ENCODE measurements at places on chromosomes 2 and 18.

GRCh38 chr2:128523457-128523856 is 204.8 kb upstream of the HS6ST1 start:
- DNase-seq: no peak

- peak; percentile 19 for DNase-seq
These were observed 17.2 kb downstream of the MYO1B start for GRCh38 chr2:191262436-191262835.

GRCh38 chr18:31243740-31244512 is 74.0 kb upstream of the DSG1 start:
- no peak for DNase-seq

GRCh38 chr2:224401641-224402342 is at the start of gene FAM124B:
TSS of gene FAM124B (minus strand) at chr2:224402107. CDS start at chr2:224401768, 339 bp downstream.
- DNase-seq: peak; percentile 90

GRCh38 chr18:10190564-10190963 is 263.9 kb upstream of the APCDD1 start:
- no peak for DNase-seq

GRCh38 chr2:68125821-68126220 is 31.9 kb upstream of the PNO1 start:
- DNase-seq: no peak

GRCh38 chr18:8767340-8767739 is 62.0 kb downstream of the MTCL1 start:
- no peak for DNase-seq

- no peak for DNase-seq
These were observed 31.0 kb downstream of the MTERF4 start for GRCh38 chr2:241070811-241071676.

- DNase-seq: peak; percentile 74
These were observed 197.9 kb downstream of the NEDD4L start for GRCh38 chr18:58241877-58242276.

- peak; percentile 55 for DNase-seq
These were observed 31.3 kb upstream of the CNTNAP5 start for GRCh38 chr2:123993728-123994323.

DNA sequence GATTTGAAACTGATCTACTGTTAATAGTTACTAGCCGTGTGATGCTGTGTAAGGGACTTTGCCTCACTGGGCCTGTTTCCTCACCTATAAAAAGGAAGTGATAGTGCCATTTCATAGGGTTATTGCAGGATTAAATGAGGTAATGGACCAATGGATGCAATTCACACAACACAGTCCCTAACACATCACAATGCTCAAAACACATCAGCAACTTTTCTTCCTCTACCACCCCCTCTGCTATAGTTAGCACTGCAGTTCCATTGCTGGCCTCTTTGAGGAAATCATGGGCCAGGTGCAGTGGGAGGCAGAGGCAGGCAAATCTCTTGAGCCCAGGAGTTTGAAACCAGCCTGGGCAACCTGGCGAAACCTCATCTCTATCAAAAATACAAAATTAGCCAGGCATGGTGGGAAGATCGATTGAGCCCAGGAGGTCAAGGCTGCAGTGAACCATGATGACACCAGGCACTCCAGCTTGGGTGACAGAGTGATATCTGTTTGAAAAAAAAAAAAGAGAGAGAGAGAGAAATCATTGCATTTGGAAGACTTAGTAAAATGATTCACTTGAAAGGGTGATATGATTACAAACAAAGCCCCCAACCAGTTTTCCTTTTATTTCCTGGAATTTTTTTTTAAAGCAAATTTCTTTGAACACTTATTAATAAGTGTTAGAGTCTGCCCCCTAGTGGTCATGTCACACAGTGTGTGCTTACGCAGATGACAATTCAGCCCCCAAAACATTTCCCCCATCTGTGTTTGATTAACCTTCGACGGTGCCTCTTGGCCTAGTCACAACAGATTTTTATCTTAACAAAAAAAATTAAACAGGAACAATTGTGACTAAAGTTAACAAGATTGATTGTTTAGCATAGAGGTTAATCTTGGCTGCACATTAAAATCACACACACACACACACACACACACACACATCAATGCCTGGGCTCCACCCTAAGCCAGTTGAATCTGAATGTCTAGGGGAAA is 88.6 kb upstream of the BCL11A start:
- peak; percentile 70 for DNase-seq
